Lower lobe of right lung (tissue), 2 donors: ENCODE measurements at places on chromosomes 5 and 9. TPM values are rescaled to one million over a fixed set of nuclear protein-coding genes. Genes with fewer than 3 reads are reported as not detected.

DNA sequence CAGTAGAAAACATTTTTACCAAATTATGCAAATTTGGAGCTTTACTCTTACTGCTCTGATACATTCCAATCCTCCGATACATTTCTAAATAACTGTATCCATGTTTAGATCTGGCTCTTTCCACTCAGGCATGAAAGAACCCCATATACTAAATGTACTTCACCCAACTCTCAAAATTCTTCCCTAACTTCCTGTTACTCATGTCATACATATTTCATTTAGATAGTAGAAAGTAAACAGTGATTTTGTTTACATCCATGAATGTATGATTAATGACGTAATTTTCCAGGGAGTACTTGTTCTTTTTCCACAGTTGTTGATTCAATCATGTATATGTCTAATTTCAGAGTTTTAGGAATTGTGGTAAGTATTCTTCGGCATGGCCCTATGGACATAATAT, 1426.5 kb upstream of the C9orf72 start:
- no peak for DNase-seq

The RNF180 gene
- 12.2 TPM for total RNA-seq

GRCh38 chr9:88053856-88054501, 79.6 kb upstream of the CDK20 start:
- DNase-seq: no peak

GRCh38 chr5:141916522-141916921, 7.1 kb upstream of the DELE1 start:
- DNase-seq: no peak

- DNase-seq: no peak
These were observed 9.4 kb upstream of the CD180 start for GRCh38 chr5:67205981-67206380.

DNA sequence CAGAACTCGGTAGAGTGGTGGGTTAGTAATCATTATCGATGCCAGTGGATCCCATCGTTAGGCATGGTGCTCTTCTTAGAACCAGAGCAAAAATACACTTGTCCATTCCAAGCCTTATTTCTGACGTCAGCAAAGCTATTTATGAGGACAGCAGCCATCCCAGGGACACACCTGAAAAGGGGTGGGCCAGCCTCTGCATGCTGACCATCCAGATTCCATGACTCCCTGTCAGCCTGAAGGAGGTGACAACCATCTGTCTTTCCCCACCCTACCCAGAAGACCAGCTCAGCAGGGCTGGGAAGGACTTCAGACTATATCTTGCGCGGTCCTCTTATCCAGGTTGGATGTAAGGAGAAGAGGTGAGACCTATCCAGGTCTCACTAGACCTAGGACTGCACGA, 5.7 kb upstream of the NIPAL4 start:
- DNase-seq: no peak

The PAEP gene
- total RNA-seq: not detected

GRCh38 chr5:106195679-106196474, 1474.9 kb downstream of the EFNA5 start:
- DNase-seq: no peak

DNA sequence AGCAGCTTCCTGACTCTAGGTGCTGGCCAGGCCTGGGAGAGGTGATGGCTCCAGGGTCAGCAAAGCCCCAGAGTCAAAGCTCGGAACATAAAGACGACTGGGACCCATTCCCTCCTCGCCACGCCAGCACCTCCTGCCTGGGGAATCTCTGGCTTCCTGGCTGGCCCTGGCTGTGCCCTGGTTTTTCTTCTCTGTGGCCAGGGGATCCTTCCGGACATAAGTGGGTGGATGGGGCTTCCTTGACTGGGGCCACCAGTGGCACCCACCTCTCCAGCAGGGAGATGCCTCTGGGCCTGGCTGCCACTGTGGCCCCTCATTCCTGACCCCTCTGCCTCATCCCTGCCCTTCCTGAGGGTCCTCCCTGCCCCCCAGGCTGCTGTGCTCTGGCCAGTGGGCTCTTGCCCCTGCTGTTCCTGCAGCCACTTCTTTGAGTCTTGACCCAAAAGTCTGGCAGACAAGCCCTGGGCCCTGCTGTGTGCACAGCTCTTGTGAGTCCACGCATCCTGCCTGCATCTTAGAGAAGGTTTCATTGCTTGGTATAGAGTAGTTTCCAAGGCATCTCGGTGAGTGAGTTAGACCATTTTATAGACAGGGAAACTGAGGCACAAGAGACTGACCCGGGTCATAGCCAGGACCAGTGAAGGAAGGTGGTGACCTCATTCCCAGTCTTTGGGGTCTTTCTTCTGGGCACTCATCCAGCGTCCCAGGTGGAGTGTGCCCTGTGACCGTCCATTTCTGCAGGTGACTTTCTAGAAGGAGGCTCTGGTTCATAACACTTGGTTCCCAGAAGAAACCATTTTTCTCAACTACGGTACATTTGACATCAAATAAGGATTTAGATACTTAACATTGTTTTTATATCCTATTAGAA, 17.3 kb upstream of the LPCAT1 start:
- no peak for DNase-seq

GRCh38 chr9:127568618-127568970, 43.5 kb upstream of the STXBP1 start:
- DNase-seq: no peak

GRCh38 chr5:71828291-71829040, 109.4 kb downstream of the CARTPT start:
- no peak for DNase-seq
